ENCODE measurements at places on chromosomes 4 and X.

- no peak for DNase-seq
Measured at GRCh38 chrX:110172215-110172614, 145.7 kb downstream of the AMMECR1 start.

GRCh38 chr4:108622022-108622421 is 1.6 kb downstream of the RPL34 start:
- no peak for DNase-seq

GRCh38 chrX:65677954-65678469 is 10.6 kb downstream of the MSN start:
- no peak for DNase-seq

- no peak for DNase-seq
Measured at GRCh38 chr4:153428941-153429475, 37.2 kb upstream of the TMEM131L start.

- DNase-seq, result peak; percentile 64
Measured at GRCh38 chr4:165207431-165208220, at the start of gene KLHL2. Gene KLHL2 (plus strand): TSS chr4:165207561. CDS start chr4:165207877, 316 bp downstream.

Measured in T-cell (primary cell).